NCI-H2081 treated with DMSO at 0.1 percent for 48 hours (cell line): ENCODE measurements at places on chromosomes 5 and 9.

DNA sequence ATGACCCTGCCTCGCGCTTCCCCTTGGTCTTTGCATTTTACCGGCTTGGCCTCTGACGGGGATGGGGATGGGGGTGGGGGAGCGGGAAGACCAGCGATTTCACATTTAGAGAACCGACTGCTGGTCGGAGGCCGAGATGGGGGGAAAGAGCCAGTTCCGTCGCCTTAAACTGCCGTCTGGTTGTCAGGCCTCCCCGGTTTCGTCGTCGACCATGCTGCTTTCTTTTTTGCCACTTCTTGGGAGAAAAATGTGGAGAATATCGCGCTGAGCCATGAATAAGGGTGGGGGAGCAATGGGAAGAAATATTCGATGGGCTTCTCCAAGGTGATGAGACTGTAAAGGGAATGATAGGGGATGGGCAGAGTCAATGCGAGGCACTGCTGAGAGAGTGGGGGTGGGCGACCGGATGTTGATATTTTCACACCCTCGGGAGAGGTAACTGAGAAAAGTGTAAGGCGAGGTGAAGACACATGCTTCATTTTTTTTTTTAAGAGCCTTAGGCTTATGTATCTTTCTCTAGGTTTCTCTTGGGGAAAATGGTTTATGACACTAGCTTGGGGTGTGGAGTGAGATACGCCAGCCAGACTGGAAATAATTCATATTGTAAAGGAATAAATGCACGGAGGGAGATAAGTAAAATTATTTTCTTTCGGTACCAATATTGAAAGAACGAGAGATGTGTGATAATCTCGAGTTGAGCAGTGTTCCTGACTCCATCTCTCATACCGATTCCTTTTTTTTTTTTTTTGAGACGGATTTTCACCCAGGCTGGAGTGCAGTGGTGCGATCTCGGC, 1.1 kb downstream of the KIF2A start:
- DNase-seq = no peak

DNA sequence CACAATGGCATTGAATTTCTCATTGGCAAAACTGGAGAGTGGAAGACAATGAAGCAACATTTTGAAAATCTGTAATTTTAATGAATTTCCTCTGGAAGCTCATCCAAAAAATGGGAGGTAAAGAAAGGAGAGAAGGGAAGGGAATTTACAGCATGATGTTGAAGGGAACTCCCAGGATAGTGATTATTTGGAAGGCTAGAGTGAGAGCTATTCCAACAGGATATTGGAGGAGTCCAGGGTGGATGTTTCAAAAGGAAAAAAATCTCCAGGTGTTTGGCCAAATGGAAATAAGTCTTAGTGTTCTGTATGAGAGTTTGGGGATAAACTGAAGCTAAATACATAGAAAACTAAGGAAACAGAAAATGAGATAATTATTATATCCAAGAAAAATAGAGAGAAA, 106.2 kb downstream of the IZUMO3 start:
- no peak for DNase-seq

DNA sequence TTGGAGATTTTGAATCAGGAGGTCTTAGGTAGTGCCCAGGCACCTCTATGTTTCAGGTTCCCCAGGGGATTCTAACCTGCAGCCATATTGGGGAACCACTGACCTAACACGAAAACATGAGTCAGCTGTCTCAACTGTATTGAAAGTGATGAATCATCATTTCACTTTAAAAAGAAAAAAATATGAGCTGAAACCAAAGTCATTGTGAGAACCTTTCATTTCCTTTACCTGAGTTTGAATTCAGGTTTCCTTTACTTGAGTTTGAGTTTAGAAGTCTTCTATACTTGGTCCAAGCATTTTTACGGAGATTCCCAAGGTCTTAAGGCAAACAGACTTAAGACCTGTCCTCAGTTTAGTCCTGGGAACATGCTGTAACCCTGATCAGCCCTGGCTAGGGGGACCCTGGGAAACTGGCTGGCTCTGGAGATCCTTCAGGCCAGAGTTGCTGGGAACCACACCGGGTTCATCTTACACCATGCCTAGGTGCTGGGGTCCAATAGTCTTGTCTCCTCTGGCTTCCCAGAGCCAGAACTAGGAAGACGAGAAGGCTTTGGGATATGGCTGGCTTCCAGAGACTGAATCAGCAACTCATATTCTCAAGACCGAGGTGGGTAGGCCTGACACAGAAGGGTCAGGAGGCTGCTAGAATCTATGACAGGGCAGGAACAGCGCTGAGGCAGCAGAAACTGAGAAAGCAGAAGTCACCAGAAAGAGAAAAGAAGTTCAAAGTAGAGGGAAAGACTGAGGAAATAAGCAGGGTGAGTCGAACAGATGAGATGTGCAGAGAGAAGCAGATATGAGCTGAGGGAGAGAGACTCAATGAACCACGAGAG, 16.4 kb upstream of the PDCD1LG2 start:
- DNase-seq = no peak

GRCh38 chr9:122382901-122383850, 12.4 kb downstream of the PTGS1 start:
- DNase-seq = no peak

GRCh38 chr5:78758169-78758839, 109.7 kb upstream of the LHFPL2 start:
- DNase-seq = no peak

GRCh38 chr5:172187118-172188032, 649 bp downstream of the STK10 start:
- no peak for DNase-seq

GRCh38 chr9:122248448-122248865, 16.2 kb downstream of the RBM18 start:
- no peak for DNase-seq

- DNase-seq = no peak
Measured at GRCh38 chr5:118176146-118176545, 812.2 kb downstream of the DTWD2 start.

GRCh38 chr5:167870055-167870454, 421.4 kb upstream of the WWC1 start:
- DNase-seq = no peak

DNA sequence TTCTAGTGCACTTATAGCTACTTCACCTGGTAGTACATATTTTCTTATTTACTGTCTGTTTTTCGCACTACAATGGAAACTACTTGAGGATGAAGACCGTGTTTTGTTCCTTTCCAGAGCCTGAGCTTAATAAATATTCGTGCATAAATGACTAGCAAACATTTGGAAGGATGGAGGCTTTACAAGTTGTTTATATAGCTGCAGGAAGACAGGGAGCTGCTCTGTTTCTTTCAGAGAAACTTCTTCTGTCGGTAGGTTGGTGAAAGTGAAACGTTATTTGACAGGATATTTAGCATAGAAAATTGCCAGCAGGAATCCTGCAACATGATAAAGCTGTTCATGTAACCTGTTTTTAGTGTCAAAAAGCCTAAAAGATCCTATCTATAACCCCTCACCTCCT, 210.6 kb downstream of the PCSK5 start:
- no peak for DNase-seq

DNA sequence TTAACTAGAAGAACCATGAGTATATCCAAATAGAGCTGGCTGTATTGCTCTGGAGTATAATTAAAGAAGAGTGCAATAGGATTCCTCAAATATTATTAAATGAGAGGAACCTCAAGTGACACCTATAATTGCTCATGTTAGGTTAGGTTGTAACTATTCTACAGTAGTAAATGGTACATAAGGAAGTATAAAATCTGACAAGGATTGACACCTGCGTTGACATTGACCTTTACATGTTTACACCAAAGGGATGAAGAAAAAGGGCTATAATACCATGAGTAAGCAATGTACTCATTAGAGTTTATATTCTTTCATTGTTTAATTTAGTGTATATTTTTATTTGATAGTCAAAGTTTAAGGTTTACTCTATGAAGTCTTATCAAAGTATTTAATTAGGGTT, 48.9 kb downstream of the SLC12A2 start:
- no peak for DNase-seq
